ENCODE measurements at places on chromosomes 4 and X.
A peak's percentile ranks its signal among the peaks of the same experiment; 100 is the strongest.

DNA sequence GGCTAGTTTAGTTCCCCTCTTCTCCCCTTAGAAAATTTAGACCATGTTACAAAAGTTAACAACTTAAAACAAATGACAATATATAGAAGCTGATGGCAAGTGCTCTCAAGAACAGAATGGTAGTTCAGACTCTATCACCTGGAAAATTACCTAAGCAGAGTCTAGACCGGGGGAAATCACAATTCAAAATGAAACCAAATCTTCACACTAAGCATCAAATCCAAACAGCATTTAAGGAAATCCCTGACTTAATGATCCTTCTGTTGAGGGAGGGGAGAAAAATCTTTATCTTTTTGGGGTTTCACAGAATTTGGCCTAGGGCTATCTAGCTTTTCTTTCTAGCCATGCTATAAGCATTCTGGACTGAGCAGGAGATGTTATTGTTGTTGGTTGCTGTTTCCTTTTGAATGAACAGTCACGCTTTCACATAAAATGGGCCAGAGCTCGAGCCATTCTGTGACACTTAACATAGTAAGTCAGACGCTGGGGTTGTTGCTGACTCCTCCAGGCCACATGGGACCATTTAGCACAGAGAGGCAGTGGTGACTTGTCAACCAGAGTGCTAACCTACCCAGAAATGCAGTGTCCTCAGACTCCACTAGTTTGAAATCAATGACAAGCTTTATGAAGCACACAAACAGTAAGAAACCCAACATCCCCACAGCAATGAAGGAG lies 16.0 kb upstream of the LSM6 start:
- peak overlapping the region; percentile 53 for H3K27ac ChIP-seq
- H3K36me3 ChIP-seq = peaks cover 2% of the 10 kb centered on the region
- peaks cover 16% of the 10 kb centered on the region for H3K27me3 ChIP-seq
- no peak for DNase-seq
- no peak overlapping the region for H3K4me3 ChIP-seq
- H3K4me1 ChIP-seq = peaks cover 8% of the 10 kb centered on the region

DNA sequence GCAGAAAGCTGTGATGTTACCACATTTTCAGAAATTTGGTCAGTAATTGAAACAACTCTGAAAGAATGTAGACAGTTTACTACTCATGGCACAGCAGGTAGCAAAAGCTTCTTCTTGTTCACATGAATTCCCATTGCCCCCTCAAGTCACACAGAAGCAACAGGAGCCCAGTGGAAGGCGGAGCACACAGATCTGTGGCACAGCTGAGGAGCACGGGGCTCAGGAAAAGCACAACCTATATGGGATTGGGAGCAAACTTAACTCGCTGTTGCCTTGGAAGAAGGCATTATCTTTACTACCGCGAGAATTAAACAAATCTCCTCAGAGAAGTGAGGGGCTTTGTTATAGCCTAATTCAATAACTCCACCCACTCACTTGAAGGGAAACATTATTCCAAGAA lies 358.5 kb downstream of the SPOCK3 start:
- no peak overlapping the region for H3K4me3 ChIP-seq
- H3K4me1 ChIP-seq = no peaks in the 10 kb centered on the region
- no peaks in the 10 kb centered on the region for H3K27me3 ChIP-seq
- no peaks in the 10 kb centered on the region for H3K36me3 ChIP-seq

- H3K27me3 ChIP-seq = peaks cover 59% of the 10 kb centered on the region
- no peak within 1 kb of the TSS for H3K27ac ChIP-seq
- no peak for DNase-seq
- peaks cover 5% of the 10 kb centered on the region for H3K4me1 ChIP-seq
- H3K36me3 ChIP-seq = peaks cover 5% of the 10 kb centered on the region
Observed at GRCh38 chrX:103276581-103277002, at the start of gene TCEAL5. Gene TCEAL5, minus strand, starts transcription at chrX:103276750. Its CDS starts 2,187 bp downstream, at chrX:103274563.

- no peak overlapping the region for H3K4me3 ChIP-seq
- DNase-seq = no peak
- H3K4me1 ChIP-seq = no peaks in the 10 kb centered on the region
- H3K36me3 ChIP-seq = no peaks in the 10 kb centered on the region
Observed at GRCh38 chr4:133178956-133179355, 29.9 kb downstream of the PCDH10 start.

GRCh38 chr4:42767669-42768068 lies 110.8 kb upstream of the ATP8A1 start:
- no peak overlapping the region for H3K27ac ChIP-seq
- DNase-seq = no peak

DNA sequence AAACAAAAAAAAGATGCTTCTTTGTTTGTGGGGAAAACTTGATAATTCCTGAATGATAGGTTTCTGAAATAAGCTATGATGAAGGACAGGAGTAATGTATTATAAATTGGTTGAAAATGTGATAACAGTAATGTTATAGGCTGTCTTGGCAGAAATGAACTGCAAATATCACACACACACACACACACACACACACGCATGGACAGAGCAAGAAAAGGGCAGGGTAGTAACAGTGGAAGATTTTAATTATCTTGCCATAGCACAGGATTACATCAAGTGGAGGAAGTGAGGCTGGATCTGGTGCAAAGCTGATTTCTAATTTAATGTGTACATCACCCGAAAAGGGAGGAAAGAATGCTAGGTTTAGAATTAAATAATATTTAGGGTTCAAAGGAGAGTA lies 97.5 kb upstream of the CXXC4 start:
- H3K4me1 ChIP-seq = peaks cover 12% of the 10 kb centered on the region
- no peak for DNase-seq
- peak overlapping the region; percentile 16 for H3K27ac ChIP-seq
- H3K4me3 ChIP-seq = peak overlapping the region; percentile 2
- H3K36me3 ChIP-seq = no peaks in the 10 kb centered on the region
- H3K27me3 ChIP-seq = no peaks in the 10 kb centered on the region

- H3K27me3 ChIP-seq = peaks cover 16% of the 10 kb centered on the region
- H3K36me3 ChIP-seq = peaks cover 2% of the 10 kb centered on the region
- no peak for DNase-seq
- H3K4me3 ChIP-seq = no peak overlapping the region
- H3K27ac ChIP-seq = no peak overlapping the region
Observed at GRCh38 chr4:140361099-140361498, 12.3 kb upstream of the SCOC start.

- H3K27ac ChIP-seq = peak overlapping the region; percentile 34
- no peak for DNase-seq
- no peak overlapping the region for H3K4me3 ChIP-seq
- no peaks in the 10 kb centered on the region for H3K27me3 ChIP-seq
- H3K36me3 ChIP-seq = no peaks in the 10 kb centered on the region
- H3K4me1 ChIP-seq = peaks cover 14% of the 10 kb centered on the region
Observed at GRCh38 chrX:24100713-24101112, 46.0 kb downstream of the EIF2S3 start.

DNA sequence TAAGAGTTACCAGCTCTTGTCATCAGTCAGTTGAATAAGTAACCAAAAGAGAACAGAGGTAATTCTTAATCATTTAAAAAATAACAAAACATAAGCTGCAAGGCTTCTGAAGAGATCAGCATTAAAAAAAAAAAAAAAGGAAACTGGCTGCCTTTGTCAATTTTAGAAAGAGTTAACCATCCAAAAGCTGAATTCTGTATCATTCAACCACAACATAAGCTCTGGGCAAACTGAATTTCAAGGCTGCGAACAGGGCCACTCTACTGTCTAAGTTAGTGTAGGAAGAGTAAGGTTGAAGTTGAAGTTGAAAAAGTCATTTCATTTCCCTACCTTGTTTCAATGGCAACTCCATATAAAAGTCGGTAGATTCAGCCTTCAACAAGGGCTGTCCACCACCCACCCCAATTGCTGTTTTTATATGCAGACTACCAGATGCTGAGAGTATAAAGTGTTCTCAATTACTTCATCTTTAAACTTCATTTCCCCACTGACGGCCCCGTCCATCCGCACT lies 1.1 kb upstream of the LIN54 start:
- H3K27ac ChIP-seq = peak overlapping the region; percentile 97
- peaks cover 46% of the 10 kb centered on the region for H3K4me1 ChIP-seq
- no peak for DNase-seq
- H3K4me3 ChIP-seq = peak overlapping the region; percentile 98
- no peaks in the 10 kb centered on the region for H3K27me3 ChIP-seq

- no peaks in the 10 kb centered on the region for H3K36me3 ChIP-seq
- no peak for DNase-seq
- peaks cover 4% of the 10 kb centered on the region for H3K27me3 ChIP-seq
Observed at GRCh38 chrX:153568451-153569011, 30.4 kb downstream of the CCNQ start.

GRCh38 chr4:175435381-175435783 lies 376.7 kb downstream of the GPM6A start:
- no peaks in the 10 kb centered on the region for H3K27me3 ChIP-seq
- no peaks in the 10 kb centered on the region for H3K36me3 ChIP-seq
- no peak overlapping the region for H3K27ac ChIP-seq
- H3K4me1 ChIP-seq = no peaks in the 10 kb centered on the region

DNA sequence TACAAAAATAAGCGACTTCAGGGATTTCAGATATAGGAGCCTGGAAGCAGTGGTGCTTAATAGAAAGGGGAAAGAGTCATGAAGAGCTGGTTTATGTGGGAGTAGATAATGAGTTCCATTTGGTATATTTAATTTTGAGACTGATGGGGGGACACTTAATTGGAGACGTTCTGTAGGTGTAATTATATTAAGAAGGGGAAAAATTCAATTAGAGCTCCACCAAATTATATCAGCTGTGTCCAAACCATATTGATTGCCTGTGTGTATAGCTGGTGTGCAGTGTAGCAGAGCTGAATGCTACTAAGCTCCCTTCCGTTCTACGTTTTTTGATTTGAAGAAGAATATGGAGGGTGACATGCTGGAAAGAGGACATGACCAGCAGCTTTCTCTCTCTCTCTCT lies 282.3 kb downstream of the DMD start:
- no peaks in the 10 kb centered on the region for H3K4me1 ChIP-seq
- H3K4me3 ChIP-seq = no peak overlapping the region
- no peak for DNase-seq
- no peaks in the 10 kb centered on the region for H3K27me3 ChIP-seq
- no peaks in the 10 kb centered on the region for H3K36me3 ChIP-seq
- H3K27ac ChIP-seq = no peak overlapping the region

GRCh38 chr4:42501624-42502401 lies 104.5 kb downstream of the SHISA3 start:
- no peak overlapping the region for H3K4me3 ChIP-seq
- no peaks in the 10 kb centered on the region for H3K27me3 ChIP-seq
- H3K27ac ChIP-seq = no peak overlapping the region

- DNase-seq = no peak
- no peaks in the 10 kb centered on the region for H3K36me3 ChIP-seq
- no peak overlapping the region for H3K4me3 ChIP-seq
- H3K27me3 ChIP-seq = no peaks in the 10 kb centered on the region
Observed at GRCh38 chr4:148266240-148266639, 176.0 kb downstream of the NR3C2 start.

- peaks cover 10% of the 10 kb centered on the region for H3K27me3 ChIP-seq
- no peaks in the 10 kb centered on the region for H3K4me1 ChIP-seq
- H3K4me3 ChIP-seq = no peak overlapping the region
- H3K36me3 ChIP-seq = no peaks in the 10 kb centered on the region
- no peak overlapping the region for H3K27ac ChIP-seq
- DNase-seq = no peak
Observed at GRCh38 chr4:74944354-74944793, 11.5 kb downstream of the PARM1 start.

GRCh38 chrX:114903618-114904017 lies 113.8 kb downstream of the IL13RA2 start:
- H3K27ac ChIP-seq = no peak overlapping the region
- no peak for DNase-seq
- H3K4me1 ChIP-seq = no peaks in the 10 kb centered on the region
- H3K4me3 ChIP-seq = no peak overlapping the region

GRCh38 chrX:42920752-42921151 lies 142.8 kb upstream of the PPP1R2C start:
- peaks cover 2% of the 10 kb centered on the region for H3K36me3 ChIP-seq
- H3K4me3 ChIP-seq = no peak overlapping the region
- no peaks in the 10 kb centered on the region for H3K27me3 ChIP-seq
- no peak overlapping the region for H3K27ac ChIP-seq

DNA sequence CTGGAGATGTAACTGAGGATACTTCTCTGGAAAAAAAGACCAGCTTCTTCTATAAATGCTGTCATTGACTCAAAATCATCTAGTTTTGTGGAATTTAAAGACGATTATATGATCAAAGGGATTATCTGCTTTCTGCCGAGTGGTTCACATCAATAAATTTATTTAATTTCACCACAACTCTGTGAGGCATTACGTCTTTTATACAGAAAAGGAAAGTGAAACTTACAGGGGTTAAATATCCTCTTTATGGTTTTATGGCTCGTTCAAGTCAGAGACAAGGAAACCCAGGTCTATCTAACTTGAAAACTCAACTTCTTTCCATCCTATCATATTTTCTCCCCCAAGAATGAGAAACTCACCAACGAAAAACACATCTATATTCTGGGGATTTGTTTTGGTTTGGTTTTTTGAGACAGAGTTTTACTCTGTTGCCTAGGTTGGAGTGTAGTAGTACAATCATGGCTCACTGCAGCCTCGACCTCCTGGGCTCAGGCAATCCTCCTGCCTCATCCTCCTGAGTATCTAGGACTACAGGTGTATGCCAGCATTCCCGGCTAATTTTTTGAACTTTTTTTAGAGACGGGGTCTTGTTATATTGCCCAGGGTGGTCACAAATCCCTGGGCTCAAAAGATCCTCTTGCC lies 377.9 kb upstream of the EMCN start:
- no peak for DNase-seq
- H3K4me1 ChIP-seq = peaks cover 14% of the 10 kb centered on the region
- peak overlapping the region; percentile 86 for H3K4me3 ChIP-seq
- peak overlapping the region; percentile 95 for H3K27ac ChIP-seq
- H3K36me3 ChIP-seq = peaks cover 2% of the 10 kb centered on the region
- no peaks in the 10 kb centered on the region for H3K27me3 ChIP-seq

- H3K36me3 ChIP-seq = no peaks in the 10 kb centered on the region
- no peaks in the 10 kb centered on the region for H3K27me3 ChIP-seq
- no peak within 1 kb of the TSS for H3K27ac ChIP-seq
Observed at GRCh38 chr4:48134081-48134480, at the start of gene TXK. Gene TXK, minus strand, starts transcription at chr4:48134250. Its CDS starts 80 bp downstream, at chr4:48134170.

GRCh38 chrX:15404401-15405096 lies 20.3 kb upstream of the VEGFD start:
- no peak overlapping the region for H3K4me3 ChIP-seq
- no peak for DNase-seq
- H3K4me1 ChIP-seq = no peaks in the 10 kb centered on the region
- H3K36me3 ChIP-seq = no peaks in the 10 kb centered on the region
- H3K27ac ChIP-seq = no peak overlapping the region

DNA sequence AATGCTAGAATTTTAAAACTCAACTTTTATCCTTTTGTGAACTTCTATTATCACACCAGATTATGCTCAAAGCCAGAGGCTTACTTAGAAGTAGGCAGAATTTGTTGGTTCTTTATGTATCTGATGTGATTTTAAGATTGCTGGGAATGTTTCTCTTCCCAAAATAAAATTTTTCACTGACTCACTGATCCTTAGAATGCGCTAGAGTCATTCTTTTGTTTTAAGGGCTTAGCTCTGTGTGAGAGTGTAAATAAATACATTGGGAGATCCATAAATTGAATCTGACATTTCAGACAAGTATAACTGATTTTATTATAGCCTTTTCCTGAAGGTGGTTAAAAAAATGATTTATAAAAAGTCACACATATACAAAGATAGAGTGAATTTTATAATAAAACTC lies 101.3 kb downstream of the LARP1B start:
- no peaks in the 10 kb centered on the region for H3K4me1 ChIP-seq
- no peaks in the 10 kb centered on the region for H3K27me3 ChIP-seq
- no peak overlapping the region for H3K4me3 ChIP-seq
- DNase-seq = no peak
- H3K27ac ChIP-seq = no peak overlapping the region
- no peaks in the 10 kb centered on the region for H3K36me3 ChIP-seq
